Effector CD4-positive, alpha-beta T cell (primary cell): ENCODE measurements at places on chromosomes 1 and 21.
A peak's percentile ranks its signal among the peaks of the same experiment; 100 is the strongest.

GRCh38 chr21:41615613-41616012 lies 107.7 kb upstream of the TMPRSS2 start:
- DNase-seq = no peak

DNA sequence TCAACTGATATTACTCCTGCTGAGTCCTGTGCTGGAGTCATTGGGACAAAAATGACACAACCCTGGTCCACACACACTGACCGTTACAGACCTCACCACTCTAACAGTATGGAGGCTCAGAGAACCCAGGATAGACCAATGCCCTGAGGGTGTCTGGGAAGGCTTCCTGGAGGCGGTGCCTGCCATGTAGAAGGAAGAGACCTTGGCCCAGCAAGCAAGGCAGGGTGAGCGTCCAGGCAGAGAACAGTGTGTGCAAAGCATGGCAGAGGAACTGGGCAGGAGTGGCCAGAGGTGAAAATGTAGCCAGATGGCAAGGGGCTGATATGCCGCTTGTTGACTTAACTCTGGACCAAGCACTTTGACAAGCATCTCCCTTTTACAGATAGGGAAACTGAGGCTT lies 85.5 kb downstream of the VWA5B1 start:
- DNase-seq = no peak

- no peak for DNase-seq
Observed at GRCh38 chr1:230992100-230992774, 13.3 kb downstream of the ARV1 start.

GRCh38 chr21:18840239-18840638 lies 436.7 kb upstream of the TMPRSS15 start:
- DNase-seq = no peak

- DNase-seq = no peak
Observed at GRCh38 chr1:159996653-159997052, 35.1 kb downstream of the PIGM start.

- no peak for DNase-seq
Observed at GRCh38 chr21:28280611-28281010, 712.1 kb downstream of the LTN1 start.

GRCh38 chr1:67647036-67647798 lies 37.8 kb upstream of the GADD45A start:
- DNase-seq = no peak

DNA sequence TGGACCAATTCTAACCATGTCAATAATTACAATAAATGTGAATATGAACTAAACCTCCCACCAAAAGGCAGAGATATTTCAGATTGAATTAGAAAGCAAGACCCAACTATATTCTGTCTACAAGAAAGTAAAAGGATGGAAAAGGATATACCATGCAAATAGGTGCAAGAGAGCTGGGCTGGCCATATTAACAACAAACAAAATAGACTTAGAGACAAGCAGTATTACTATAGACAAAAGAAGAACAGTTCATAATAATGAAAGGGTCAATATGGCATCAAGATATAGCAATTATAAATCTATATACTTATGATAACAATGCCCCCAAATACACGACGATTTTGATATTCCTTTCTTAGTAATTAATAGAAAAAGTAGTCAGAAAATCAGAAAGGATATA lies 67.3 kb upstream of the IFFO2 start:
- DNase-seq = no peak

DNA sequence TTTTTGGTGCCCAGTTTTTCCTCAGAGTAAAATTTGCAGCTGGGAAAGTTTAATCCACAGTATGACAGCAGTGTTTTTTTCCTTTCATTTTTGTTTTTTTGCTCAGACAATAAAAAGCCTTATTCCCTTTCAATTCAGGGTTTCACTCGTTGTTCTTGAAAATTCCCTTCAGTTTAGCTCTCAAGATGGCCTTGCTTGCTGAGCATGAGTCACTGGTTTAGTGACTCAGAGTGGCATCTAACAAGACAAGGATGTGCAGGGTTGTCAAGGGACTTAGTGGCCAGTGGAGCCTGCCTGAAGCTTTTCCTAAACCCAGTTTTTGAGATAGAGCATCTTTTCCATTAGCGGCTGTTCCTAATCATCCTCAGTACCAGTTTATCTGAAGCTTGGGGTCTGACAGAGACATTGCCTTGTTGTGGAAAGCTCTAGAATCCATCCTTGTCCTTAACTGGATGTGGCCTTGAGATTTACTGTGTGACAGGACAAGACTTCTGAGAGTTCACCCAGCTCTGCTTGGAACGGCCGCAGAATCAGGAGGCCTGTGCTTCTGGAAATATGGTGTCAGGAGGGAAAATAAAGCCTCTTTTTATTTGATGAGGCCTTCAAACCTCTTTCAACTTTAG lies 48.4 kb upstream of the DNAJC6 start:
- no peak for DNase-seq

- no peak for DNase-seq
Observed at GRCh38 chr1:235289859-235290739, 37.9 kb downstream of the ARID4B start.

GRCh38 chr1:87093286-87093685 lies 178.9 kb downstream of the HS2ST1 start:
- no peak for DNase-seq

- no peak for DNase-seq
Observed at GRCh38 chr1:203150511-203151297, 23.2 kb downstream of the ADORA1 start.

DNA sequence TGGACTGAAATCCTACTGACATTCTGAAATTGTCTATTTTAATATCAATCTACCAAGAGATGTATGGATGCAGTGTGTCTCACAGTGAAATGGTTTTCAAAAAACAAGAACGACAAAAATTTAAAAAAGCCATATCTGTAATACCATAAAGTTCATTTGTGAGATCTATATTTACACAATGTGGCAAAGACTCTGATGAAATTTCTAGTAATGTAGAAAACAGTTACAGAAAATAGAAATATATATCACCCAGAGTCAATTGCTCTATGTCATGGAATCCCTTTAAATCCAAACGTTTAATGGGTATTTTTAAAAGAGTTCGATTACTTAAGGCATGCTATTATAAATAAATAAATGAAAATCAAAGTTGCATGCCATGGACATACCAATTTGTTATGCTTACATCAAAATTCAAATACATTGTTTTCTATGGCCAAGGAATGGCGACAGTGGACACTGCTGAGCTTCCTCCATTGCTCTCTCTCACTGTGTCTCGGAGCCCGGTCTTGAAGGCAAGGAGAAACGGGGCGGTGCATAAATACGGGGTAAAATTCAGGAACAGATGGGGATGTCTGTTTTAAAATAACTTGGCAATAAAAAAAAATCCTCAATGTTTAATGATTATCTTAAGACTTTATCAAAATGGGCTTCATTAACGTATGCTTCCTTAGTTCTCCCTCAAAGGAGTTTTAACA lies 37.0 kb upstream of the SAMSN1 start:
- DNase-seq = no peak

- DNase-seq = no peak
Observed at GRCh38 chr1:33880305-33880704, 16.4 kb downstream of the HMGB4 start.

DNA sequence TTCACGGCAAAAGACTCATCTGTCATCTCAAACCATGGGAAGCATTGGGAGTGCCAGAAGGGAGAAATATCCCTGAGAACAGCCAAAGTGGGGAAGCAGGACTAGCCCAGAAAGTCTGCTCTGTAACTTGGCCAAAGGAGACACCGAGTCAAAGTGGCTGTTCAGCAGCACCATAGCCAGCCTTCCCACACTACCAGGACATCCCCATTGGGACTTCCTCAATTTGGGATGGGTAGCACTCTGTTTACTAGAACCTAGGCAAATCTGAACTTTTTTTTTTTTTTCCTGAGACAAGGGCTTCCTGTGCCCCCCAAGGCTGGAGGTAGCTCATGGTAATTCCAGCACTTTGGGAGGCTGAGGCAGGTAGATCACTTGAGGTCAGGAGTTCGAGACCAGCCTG lies 93.0 kb downstream of the ENAH start:
- no peak for DNase-seq

- no peak for DNase-seq
Observed at GRCh38 chr1:17665950-17666720, 89.0 kb upstream of the ACTL8 start.

DNA sequence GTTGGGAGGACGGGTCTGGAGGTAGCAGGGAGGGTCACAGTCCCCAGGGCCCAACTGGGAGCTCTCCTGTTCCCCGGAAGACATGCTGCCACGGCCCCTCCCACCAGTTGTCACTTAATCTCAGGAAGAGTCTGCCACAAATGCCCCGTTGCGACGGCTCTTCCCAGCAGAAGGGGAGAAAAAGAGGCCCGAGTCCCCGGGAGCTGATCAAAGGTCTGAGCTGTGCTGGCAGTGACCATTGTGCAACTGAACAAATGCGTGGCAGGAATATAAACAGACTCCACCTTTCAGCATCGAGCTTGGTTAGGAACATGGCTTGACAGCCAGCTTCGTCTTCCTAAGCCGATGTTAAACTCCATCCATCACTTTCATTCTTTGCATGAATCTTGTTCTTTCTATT lies 27.8 kb upstream of the ZBTB21 start:
- DNase-seq = no peak

- DNase-seq = no peak
Observed at GRCh38 chr1:59480188-59480888, 183.4 kb downstream of the FGGY start.

DNA sequence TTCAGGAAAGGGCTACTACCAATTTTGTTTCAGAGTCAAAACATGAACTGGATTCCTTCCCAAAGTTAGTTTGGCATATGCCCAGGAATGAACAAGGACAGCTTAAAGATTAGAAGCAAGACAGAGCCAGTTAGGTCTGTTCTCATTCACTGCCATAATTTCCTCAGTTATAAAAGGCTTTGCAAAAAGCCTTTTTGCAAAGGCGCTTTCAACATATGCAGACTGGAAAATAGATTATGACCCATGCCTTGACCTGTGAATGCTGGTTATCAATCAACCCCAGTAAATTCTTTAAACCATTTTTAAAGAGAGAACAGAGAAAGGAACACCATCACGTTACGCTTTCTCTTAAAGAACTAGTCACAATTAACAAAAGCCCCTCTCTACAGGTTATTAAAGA lies 1.7 kb upstream of the FRRS1 start:
- no peak for DNase-seq

DNA sequence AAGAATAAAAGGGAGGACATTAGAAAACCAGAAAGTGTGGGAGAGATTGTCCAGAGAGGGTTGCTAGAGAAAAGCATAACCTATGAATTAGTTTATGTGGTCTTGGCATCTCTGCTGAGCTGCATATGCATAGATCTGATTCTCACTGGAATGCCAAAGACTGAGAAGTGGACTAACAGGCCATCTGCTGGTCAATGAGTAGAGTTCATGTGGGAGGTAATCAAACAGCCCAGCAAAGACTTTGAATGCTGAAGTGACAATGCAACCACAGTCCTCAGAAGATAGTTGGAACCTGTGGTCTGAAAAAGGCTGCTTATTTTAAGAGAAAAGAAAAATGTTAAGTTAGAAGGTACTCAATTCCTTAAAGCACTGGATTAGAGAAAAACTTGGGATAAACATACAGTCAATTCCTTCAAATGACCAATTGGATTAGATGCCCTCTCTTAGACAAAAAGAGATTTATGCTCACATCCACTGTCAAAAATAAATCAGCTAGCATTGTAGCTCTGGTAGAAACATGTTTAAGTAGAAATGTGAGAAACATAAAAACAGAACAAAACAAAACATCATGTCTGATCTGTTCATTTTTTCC lies 382.8 kb downstream of the AMY1C start:
- DNase-seq = no peak

DNA sequence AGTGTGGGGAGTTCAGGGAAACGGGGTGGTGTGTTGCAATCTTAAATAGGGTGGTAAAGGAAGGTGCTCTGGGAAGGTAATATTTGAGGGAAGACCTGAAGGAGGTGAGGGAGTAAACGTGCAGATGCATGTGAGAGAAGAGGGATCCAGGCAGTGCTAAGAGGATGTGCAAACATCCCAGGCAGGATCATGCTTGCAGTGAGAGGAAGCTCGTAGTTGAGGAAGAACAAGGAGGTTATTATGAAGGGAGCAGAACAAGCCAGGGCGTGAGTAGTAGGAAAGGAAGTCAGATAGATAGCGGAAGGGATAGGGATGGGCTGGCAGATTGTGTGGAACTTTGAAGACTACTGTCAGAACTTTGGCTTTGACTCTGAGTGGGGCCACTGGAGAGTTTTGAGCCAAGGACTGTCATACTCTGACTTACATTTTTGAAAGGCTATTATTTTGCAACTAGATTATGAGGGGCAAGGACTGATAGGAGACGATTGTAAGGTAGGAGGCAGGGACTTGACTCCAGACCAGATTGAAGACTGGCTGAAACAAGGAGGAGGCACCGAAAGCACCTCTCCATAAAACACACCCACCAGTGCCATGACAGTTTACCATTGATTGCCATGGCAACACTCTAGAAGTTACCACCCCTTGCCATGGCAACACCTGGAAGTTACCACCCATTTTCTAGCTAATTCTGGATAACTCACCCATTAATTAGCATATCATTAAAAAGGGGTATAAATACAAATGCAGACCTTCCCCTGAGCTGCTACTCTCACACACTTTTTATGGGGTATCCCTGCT lies 67.0 kb downstream of the XCL2 start:
- DNase-seq = no peak

DNA sequence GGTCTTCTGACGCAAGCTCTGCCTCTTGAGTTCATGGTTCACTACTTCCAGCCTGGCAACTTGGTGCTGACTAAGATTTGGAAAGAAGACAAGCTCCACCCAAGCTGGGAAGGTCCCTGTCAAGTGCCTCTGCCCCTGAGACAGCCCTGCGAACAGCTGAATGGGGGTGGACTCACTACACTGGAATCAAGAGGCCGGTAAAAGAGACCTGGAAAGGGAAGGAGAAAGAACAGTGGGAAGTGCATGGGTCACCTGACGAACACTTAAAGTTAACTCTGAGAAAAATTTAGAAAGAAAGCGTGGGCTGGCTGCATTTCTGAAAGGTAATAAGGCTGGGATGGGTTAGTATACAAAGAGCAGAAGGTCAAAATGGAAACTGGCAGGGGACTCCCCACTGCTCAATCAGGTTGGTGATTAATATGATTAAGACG lies 26.1 kb upstream of the ZNF496 start:
- DNase-seq = no peak

GRCh38 chr1:83813576-83813975 lies 185.4 kb downstream of the TTLL7 start:
- no peak for DNase-seq

GRCh38 chr1:212309967-212310366 lies 24.8 kb downstream of the PPP2R5A start:
- no peak for DNase-seq

DNA sequence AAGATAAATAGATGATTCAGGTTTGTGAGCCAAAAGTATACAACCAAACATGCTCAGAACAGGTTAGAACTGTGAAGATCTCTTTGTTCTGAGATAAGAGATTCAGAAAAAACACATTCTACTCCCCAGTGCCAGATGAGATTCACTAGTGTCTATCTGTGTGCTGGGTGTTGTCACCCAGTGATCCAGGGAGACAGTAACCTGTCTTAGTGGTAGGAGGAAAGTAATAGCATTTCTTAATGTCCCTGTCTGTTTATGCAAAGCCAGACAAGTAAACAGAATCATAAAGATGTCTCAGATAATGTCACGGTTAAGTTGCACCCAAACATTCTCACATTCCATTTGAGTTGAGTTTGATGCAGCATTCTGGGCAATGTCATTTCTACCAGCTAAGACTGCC lies 18.9 kb upstream of the NKAIN1 start:
- no peak for DNase-seq

- no peak for DNase-seq
Observed at GRCh38 chr21:44764319-44765230, 37.0 kb downstream of the UBE2G2 start.

- peak; percentile 49 for DNase-seq
Observed at GRCh38 chr1:156383023-156383422, 14.0 kb downstream of the RHBG start.

- no peak for DNase-seq
Observed at GRCh38 chr1:163412221-163412620, 90.5 kb downstream of the NUF2 start.

GRCh38 chr1:110007046-110007830 lies 22.7 kb downstream of the AHCYL1 start:
- DNase-seq = no peak
